ENCODE measurements at places on chromosomes 6 and 20.

DNA sequence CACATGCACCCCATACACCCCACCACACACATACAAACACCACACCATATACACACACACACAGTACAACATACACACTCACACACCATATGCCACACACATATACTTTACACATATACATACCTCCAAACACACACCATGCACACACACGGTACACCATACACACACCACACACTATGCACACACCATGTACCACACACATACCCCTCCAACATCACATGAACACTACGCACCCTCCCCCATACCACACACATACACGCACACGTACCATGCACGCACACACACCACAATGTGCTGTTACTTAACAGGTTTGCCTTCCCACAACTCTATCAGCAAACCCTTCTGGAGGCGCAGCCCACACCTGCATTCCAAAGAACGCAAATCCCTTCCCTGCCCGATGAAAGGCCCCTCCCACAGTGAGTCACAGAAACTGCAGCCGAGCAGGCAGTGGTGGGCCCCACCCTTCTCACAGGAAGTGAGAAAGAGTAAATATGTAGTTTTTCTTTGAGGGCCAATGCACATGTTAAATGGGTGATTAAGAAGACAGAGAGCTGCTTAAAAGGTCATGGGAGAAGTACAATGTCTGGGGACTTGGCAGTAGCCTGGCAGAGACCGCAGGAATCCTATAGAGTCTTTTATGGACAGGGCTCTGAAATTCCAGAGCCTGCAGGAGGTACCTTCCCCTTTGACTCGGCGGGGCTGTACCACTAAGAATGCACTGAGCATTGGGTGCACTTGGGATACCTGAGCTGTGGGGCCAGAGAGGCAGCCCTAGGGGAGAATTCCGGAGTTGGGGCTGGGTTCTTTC is 34.1 kb upstream of the EZR start:
- peak; percentile 87 for DNase-seq

DNA sequence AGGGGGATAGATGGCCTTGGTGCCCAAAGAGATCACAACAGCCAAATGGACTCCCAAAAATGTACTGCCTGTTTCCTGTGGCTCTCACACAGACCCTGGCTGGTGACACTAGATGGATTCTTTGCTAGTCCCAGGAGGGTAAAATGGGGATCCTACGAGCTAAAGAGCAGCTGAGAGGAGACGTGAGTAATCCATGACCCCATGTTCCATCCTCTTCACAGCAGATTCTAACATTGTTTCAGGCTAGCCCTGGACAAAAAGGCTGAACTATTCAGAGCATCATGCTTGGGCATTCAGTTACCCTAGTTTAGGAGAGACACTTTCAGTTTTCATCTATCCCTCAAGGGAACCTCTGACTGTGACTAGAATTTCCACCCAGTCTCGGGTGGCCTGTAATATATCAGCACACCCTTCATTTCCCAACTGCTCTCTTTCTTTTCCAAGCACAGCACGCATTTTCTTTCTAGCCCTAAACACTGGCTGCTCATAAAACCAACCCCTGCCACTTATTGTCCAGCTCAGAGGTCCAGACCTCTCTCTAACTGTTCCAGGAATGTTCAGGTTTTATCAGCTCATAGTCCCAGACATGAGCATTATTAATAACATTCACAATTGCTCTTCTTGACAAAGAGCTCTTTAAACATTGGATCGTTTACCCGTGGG is 48.5 kb downstream of the SLC22A1 start:
- DNase-seq = no peak

GRCh38 chr20:15511551-15511950 is 1061.7 kb downstream of the KIF16B start:
- no peak for DNase-seq

- no peak for DNase-seq
Observed at GRCh38 chr6:34240329-34241248, 3.9 kb downstream of the HMGA1 start.

GRCh38 chr20:64129146-64129782 is 21.9 kb upstream of the NPBWR2 start:
- no peak for DNase-seq

GRCh38 chr20:20293691-20294385 is 74.1 kb upstream of the INSM1 start:
- DNase-seq = no peak

DNA sequence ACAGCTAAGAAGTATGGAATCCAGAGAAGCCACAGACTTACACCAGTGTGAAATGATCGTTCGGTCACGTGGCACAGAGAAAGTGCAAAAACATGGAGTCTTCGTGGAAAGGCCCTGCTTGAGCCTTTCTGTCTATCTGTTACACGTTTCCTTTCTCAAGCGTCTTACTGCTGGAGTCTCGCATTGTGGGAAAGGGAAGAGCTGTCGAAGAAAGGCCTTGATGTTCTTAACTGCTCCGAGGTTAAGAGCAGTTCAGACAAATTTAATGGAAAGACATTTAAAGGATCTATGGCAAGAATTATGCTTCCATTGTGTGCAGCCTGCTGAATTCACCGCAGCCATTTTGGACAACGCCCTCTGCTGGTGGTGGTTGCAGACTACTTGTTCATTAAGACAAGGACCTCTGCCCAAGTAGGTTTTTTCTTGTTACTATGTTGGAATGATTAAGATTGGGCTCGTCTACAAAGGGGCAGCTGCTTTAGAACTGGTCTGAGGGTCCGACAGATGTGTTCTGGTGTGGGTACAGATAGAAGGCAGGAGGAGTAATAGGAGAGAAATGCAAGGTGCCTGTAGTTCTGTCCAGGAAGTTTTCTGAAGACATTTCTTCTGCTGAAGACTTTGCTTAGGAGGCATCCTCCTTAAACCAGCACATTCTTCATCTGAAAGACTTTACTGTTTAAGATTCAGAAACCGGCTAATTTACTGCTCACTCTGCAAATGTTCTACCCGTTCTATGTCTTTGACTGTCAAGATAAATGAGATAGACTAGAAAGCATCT is 24.7 kb upstream of the CCN6 start:
- peak; percentile 56 for DNase-seq
